Stimulated activated CD8-positive, alpha-beta memory T cell treated with anti-CD3 and anti-CD28 coated beads, Interleukin-15, amount 100 ng/mL, for 48 hours (primary cell): ENCODE measurements at places on chromosomes 13 and 19.

GRCh38 chr13:20940083-20940482 is 37.5 kb upstream of the XPO4 start:
- DNase-seq, result no peak

- DNase-seq, result no peak
Measured at GRCh38 chr13:96898646-96899254, 95.5 kb downstream of the OXGR1 start.

- DNase-seq, result no peak
Measured at GRCh38 chr13:56659041-56659471, 481.7 kb upstream of the PRR20A start.

GRCh38 chr13:48493851-48494250 is 39.0 kb downstream of the RCBTB2 start:
- no peak for DNase-seq
